ENCODE measurements at places on chromosomes 12 and 14.
A peak's percentile ranks its signal among the peaks of the same experiment; 100 is the strongest.

GRCh38 chr14:38873941-38874612 lies 229.0 kb downstream of the SEC23A start:
- no peak for DNase-seq

DNA sequence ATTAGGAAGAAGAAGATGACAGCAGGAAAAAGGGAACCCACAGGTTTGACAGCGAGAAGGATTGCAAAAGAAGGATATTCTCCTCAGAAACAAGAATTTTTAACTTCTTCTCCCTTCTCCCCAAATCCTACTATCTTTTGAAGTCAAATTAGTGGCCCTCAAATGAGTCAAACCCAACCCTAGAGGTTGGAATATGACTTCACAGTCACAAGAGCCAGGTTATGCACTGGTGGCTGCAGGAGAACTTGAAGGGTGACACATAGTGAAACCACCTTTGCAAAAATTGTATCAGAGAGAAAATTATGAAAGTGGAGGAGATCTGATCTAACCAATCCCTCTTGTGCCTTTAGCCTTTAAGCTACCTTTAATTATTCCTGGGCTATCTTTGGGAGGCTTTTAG lies 386.2 kb upstream of the CCDC196 start:
- no peak for DNase-seq

DNA sequence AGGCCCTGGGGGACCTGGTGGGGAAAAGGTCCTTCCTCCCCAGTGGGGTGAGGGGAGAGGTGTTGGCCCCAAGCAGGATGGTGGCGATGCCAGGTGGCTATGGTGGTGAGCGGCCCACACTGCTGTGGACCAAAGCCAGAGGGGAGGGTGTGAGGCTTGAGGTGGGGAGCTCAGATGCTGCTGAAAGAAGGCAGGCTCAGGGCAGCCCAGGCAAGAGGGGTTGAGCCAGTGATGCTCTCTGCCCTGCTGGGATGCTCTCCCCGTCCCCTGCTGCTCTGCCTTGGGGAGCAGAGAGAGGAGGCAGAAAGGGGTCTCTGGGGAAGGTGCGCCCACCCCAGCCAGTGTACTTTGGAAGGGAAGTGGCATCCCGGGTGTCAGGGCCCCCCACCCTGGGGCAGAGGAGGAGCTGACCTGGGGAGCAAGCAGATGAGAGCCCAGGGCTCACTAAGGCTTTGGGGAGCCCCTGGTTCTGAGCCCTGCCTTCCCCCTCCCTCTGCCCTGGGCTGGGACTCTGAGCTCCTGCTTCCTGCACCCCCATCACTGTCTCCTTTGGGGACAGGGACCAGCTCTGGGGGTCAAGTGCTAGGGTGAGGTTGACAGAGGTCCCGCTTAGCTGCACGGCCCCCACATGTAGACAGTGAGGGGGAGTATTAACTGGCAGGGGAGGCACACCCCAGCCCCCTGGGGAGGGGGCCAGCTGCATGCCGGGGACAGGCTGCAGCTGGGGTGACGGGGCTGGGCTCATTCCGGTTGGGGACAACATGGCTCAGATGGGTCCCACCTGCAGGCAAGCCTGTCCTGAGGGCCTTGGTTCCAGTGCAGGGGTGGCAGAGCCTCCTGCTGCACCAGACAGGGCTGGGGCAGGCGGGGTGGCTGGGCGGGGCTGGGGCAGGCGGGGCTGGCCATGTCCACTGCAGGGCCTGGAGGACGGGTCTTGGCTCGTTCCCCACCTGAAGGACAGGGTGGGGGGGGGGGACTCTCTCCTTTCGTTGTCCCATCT lies 124.4 kb downstream of the KIF26A start:
- no peak for DNase-seq

DNA sequence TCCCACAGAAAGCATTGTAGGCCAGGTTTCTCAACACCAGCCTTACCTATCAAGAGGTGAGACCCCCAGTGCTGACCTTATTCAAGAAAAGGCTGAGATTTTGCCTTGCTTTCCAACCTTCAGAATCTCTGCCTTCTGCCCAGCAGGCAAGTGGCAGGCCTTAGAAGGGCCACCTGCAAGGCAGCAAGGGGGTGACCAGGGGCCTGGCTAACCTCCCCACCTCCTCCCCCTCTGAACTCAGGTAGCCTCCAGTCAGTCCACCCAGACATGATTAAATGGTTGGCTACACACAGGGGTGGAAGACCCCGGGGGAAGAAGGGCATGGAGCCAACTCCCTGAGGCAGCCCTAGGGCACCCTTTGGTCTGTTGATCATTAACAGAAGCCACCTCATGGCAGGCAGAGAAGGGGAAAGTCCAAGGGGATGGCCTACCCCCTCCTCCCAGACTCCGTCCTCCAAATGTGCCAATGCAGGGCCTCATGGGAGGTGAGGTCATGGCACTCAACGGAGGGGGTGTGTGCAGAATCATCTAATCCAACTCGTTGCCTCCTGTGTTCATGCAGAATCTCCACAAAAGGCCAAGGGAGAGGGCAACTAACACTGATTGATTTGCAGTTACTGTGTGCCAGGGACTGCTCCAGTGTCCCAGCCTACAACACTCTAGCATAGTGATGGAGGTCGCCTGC lies 8.5 kb downstream of the ZFP36L1 start:
- peak; percentile 90 for DNase-seq

- DNase-seq, result peak; percentile 30
Measured at GRCh38 chr12:87667378-87667777, 361.8 kb downstream of the C12orf50 start.

- DNase-seq, result no peak
Measured at GRCh38 chr14:50619569-50620141, 48.5 kb downstream of the SAV1 start.

DNA sequence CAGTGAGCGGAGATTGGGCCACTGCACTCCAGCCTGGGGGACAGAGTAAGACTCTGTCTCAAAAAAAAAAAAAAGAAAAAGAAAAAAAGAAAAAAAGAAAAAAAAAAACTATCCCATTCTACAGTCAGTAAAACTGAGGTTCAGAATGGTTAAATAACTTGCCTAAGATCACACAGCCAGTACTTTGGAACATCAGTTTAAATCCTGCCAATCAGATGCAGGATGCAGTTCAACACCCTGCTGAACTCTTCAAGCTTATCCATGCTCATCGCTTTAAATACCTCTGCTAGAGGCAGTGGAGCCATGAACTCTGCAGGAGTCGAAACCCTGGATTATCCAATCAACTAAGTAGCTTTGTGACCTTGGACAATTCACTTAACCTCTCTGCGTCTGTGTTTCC lies 3.4 kb downstream of the ZNF385A start:
- no peak for DNase-seq

- no peak for DNase-seq
Measured at GRCh38 chr12:30138483-30138882, 354.7 kb upstream of the TMTC1 start.

DNA sequence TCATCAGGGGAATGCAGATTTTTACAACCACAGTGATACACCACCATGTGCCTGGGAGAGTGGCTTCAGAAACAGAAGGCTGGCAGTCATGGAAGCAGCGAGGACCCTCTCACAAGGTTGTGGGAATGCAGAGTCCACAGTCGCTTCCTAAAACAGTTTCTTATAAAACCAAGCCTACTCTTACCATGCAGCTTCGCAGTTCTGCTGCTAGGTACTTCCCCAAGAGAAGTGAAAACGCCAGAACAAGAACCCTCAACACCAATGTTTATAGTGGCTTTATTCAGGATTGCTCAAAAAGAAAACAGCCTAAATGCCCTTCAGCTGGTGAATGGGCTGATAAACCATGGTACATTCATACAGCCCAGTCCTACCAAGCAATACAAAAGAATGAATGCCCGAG lies 87.2 kb downstream of the DDX51 start:
- DNase-seq, result no peak

DNA sequence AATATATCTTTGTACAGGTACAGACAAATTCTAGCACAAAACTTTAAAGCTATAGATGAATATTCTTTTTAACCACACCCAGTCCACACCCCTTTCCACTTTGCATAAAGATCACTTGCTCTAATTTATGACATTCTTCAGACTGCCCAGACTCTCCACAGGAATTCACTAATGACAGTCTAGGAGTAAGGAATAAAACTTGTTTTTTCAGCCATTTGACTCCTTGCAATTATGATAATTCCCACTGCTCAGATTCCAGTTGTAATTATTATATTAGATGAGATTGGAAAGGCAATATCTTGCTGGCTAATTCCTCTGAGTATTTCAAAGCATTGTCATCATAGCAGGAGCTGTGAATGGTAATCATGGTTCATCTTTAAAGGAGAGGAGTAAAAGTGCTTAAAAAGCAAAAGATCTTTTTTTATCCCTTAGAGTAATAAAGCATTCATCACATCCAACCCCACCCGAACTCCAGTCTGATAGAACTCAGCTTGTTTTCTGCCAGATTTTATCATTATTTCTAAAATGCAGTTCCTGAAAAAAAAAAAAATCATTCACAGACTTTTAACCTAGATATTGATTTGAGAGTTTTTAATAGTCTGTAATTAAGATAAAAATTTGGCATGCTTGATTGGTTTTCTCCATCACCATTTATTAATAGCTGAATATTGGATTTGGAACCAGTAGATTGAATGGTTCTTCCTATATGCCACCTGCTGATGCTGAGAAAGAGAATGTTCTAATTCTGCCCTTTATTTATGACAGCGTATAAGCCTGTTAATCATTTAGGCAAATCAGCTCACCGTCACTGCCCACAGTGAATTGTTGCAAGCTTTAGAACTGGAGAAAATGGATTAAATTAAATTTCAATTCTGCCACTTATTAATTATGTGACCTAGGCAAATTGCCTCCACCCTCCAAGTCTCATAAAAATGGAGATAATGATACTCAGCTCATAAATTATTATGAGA lies 93.9 kb upstream of the RASSF8 start:
- DNase-seq, result no peak

DNA sequence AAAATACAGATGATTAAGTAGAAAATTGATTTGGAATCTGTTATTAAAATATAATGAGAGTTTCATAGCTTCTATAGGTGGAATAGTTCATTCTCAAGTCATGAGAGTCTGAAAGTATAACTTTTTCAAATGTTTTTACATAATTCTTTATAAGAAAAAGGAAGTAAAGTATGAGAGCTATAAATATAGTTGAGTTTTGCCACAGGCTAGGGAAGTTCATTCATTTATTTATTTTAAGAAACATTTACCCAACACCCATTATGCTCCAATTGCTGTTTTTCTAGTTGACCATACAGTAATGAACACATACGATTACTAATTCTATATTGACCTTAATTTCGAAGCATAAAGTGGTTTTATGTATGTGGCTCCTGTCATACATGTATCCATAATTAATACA lies 24.8 kb downstream of the LRRIQ1 start:
- DNase-seq, result no peak

DNA sequence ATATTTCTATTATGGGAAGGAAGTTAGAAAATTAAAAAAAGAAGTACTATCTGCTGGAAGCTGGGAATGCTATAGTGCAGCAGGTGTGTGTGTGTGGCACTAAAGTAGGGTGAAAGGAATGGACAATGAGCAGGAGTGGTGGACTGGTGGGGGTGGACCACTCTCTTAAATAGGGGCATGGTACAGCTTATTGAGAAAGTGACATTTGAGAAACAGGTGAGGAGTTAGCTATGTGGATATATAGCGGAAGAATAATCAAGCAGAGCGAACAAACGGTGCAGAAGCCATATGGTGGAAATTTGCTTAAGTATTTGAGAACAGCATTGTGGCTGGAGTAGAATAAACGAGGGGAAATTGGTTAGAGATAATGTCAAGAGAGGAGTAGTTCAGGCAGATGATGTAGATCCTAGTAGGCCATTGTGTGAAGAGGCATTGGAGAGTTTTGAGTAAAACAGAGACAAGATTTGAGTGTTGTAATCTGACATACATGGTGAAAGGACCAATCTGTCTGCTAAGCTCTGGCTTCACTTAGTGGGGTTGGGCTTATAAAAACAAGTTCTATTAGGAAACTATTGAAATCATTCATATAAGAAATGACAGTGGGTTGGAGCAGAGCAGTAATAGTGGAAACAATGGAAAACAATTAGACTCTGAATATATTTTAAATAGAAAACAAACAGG lies 149.2 kb upstream of the SYT10 start:
- DNase-seq, result no peak

DNA sequence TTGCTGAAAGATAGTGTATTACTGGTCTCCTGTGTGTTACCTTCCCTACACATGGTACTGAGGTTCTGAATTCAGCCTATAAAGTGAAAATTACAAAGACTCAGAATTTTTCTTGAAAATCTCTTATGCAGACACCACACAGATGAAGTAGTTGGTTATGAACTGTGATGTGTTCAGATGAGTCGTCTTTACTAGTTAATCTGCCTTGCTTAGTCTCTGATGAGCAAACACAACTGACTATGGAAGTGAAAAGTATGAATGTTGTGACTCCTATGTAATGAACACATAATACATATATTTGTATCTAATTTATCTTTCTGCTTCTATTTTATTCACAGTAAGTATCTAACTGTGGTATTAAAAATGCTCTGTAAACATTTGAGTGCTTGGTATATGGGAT lies 4.7 kb downstream of the MTERF2 start:
- DNase-seq, result no peak

DNA sequence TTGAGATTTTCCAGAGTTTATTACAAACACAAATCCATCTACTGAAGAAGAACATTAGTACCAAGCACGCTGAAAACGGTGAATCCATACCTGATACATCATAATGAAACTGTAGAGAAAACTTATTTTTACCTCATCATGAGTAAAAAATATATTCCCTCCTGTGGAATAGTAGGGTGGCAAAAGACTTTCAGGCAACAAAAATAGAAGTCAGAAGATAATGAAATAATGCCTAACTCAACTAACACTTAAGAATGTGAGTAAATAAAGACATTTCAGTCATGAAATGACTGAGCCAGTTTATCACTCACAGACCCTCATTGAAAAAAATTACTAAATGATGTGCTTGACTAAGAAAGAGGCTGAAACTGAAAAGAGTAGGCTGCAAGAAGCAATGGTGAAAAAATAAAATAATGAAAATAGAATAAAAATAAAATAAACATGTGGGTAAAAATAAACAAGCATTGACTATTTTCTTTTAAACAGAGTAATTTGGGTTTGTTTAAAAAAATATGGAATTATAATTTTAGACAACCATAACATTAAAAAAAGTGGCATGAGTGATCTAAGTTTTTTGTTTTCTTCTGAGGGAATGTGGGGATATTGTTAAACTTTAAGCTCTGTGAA lies 148.6 kb downstream of the ASCL1 start:
- DNase-seq, result no peak

- no peak for DNase-seq
Measured at GRCh38 chr12:116624516-116624915, 65.3 kb downstream of the MAP1LC3B2 start.

- no peak for DNase-seq
Measured at GRCh38 chr14:50622978-50623377, 45.1 kb downstream of the SAV1 start.

DNA sequence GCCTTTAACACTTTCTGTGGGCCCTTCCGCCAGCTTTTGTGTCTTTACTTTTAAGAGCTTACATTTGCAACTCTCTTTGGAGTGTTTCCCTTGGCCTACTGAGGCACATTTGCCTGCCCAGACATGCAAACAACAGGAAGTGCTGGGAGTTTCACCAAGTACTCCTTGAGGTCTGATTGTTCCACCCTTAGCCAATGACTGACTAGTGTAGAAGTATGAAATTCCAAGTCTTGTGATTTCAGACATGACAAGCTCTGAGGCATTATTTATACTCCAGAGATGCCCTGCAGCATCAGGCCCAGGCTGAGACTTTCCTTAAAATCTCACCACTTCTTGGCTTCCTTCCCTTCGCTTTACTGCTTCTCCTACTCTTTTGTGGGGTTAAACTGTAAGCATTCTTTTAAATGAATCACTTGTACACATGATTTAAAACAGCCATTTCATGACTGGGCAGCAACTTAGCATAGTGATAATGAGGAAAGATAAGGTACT lies 174.1 kb downstream of the SLC6A15 start:
- DNase-seq, result no peak

GRCh38 chr14:26338231-26338630 lies 259.6 kb downstream of the NOVA1 start:
- DNase-seq, result no peak

Measured in Calu3 (cell line).